Activated naive CD4-positive, alpha-beta T cell (primary cell): ENCODE measurements at places on chromosomes 12 and 14.

DNA sequence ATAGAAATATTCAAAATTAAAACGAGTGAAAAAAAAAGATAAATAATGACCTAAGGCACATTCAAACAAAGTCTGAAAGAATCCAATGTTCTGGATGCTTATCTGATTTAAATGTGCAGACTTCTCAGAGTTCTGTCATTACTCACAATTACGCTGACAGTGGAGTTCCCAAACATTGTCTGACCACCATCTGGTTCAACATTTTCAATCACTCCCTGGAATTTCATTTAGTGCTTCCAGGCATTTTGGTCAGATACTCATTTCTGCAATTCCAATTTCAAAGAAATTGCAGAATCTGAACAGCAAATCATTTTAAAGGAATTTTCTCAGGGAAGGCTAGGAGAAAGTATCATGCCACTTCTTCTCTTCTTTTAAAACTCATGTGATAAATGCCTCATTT is 398.2 kb upstream of the PDE3A start:
- DNase-seq: no peak

DNA sequence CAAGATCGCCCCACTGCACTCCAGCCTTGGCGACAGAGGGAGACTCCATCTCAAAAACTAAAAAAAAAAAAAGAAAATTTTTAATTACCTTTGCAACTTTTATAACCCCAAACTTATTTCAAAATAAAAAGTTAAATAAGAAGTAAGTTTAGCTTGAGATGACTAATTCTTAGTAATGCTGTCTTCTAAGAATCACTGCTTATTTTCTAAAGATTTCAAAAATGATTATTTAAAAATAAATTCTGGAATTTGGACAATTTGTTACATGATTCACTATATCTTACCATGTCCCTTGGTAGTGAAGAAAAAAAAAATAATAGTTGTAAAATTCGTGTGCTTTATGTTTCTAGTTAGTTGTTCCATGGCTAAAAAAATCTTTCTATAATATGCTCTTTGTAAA is 11.6 kb upstream of the HECTD1 start:
- no peak for DNase-seq

- DNase-seq: no peak
Observed at GRCh38 chr14:69483765-69484443, 624 bp upstream of the PLEKHD1 start.

GRCh38 chr12:52208424-52209165 is 16.8 kb upstream of the KRT80 start:
- no peak for DNase-seq

- no peak for DNase-seq
Observed at GRCh38 chr12:131753757-131754156, 42.9 kb downstream of the SFSWAP start.
